ENCODE measurements at places on chromosomes 4 and X. TPM values are rescaled to one million over a fixed set of nuclear protein-coding genes. Genes with fewer than 3 reads are reported as not detected.

Gene HSFX4
- total RNA-seq: not detected

- H3K4me1 ChIP-seq: peaks cover 20% of the 10 kb centered on the region
- no peak for DNase-seq
- no peak overlapping the region for H3K27ac ChIP-seq
Measured at GRCh38 chr4:56979421-56980072, 851 bp downstream of the POLR2B start.

- H3K36me3 ChIP-seq: no peaks in the 10 kb centered on the region
- no peak overlapping the region for H3K27ac ChIP-seq
- no peaks in the 10 kb centered on the region for H3K4me1 ChIP-seq
- no peak for DNase-seq
- no peak overlapping the region for H3K4me3 ChIP-seq
Measured at GRCh38 chrX:149648932-149649331, 17.3 kb upstream of the TMEM185A start.

- H3K4me3 ChIP-seq: no peak overlapping the region
- H3K4me1 ChIP-seq: no peaks in the 10 kb centered on the region
- no peaks in the 10 kb centered on the region for H3K36me3 ChIP-seq
- H3K27me3 ChIP-seq: no peaks in the 10 kb centered on the region
- DNase-seq: no peak
Measured at GRCh38 chr4:56668267-56668666, 12.8 kb downstream of the HOPX start.

DNA sequence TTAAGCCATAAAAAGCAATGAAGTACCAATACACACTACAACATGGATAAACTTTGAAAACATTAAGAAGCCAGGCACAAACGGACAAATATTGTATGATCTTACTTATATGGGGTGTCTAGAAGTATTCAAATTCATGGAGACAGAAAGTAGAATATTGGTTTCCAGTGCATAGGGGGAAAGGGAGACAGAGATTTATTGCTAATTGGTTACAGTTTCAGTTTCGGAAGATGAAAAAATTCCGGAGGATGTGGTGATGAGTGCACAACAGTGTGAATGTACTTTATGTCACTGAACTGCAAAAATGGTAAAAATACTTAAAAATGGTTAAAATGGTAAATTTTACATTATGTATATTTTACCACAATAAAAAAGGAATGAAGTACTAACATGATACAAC is 5.1 kb upstream of the PRDX4 start:
- no peak for DNase-seq
- H3K36me3 ChIP-seq: no peaks in the 10 kb centered on the region
- no peaks in the 10 kb centered on the region for H3K27me3 ChIP-seq
- no peak overlapping the region for H3K27ac ChIP-seq
- no peak overlapping the region for H3K4me3 ChIP-seq
- H3K4me1 ChIP-seq: no peaks in the 10 kb centered on the region

DNA sequence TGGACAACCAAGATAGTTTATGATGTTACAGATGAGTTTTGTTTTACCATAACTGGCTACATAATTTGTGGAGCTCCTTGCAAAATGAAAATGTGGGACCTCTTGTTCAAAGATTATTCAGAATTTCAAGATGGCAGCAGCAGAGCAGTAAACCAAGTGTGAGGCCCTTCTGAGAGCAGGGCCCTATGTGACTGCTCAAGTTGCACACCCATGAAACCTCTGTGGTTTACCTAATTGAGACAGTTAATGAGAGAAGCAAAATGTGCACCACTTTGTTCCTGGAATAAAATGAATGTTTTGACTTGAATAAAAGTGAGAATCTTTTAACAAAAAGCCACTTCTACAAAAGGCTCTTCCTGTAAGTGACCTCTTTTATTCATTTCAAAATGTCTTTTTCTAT is 519.2 kb downstream of the RPA4 start:
- no peak overlapping the region for H3K4me3 ChIP-seq
- peaks cover 1% of the 10 kb centered on the region for H3K4me1 ChIP-seq
- H3K27ac ChIP-seq: no peak overlapping the region
- no peaks in the 10 kb centered on the region for H3K36me3 ChIP-seq
- no peak for DNase-seq
- H3K27me3 ChIP-seq: no peaks in the 10 kb centered on the region

- no peak overlapping the region for H3K27ac ChIP-seq
- DNase-seq: no peak
- no peaks in the 10 kb centered on the region for H3K27me3 ChIP-seq
- H3K36me3 ChIP-seq: no peaks in the 10 kb centered on the region
Measured at GRCh38 chrX:88828011-88828410, 81.0 kb downstream of the CPXCR1 start.

- no peaks in the 10 kb centered on the region for H3K27me3 ChIP-seq
- H3K36me3 ChIP-seq: no peaks in the 10 kb centered on the region
- no peak overlapping the region for H3K27ac ChIP-seq
- no peak overlapping the region for H3K4me3 ChIP-seq
Measured at GRCh38 chr4:31054295-31054694, 334.1 kb downstream of the PCDH7 start.

All from ovary (tissue), 10 donors.